ENCODE measurements at places on chromosomes 7 and 10.
A peak's percentile ranks its signal among the peaks of the same experiment; 100 is the strongest.

- DNase-seq = no peak
Observed at GRCh38 chr7:15851201-15851600, 164.7 kb upstream of the MEOX2 start.

- DNase-seq = peak; percentile 50
Observed at GRCh38 chr10:99937630-99938029, 72.1 kb downstream of the DNMBP start.

GRCh38 chr10:111356571-111356970 lies 279.7 kb downstream of the ADRA2A start:
- no peak for DNase-seq

GRCh38 chr10:63720072-63720537 lies 198.9 kb downstream of the REEP3 start:
- DNase-seq = peak; percentile 41

GRCh38 chr10:14836208-14836607 lies 1.6 kb downstream of the CDNF start:
- no peak for DNase-seq

GRCh38 chr7:10355816-10356215 lies 617.9 kb upstream of the PHF14 start:
- no peak for DNase-seq

DNA sequence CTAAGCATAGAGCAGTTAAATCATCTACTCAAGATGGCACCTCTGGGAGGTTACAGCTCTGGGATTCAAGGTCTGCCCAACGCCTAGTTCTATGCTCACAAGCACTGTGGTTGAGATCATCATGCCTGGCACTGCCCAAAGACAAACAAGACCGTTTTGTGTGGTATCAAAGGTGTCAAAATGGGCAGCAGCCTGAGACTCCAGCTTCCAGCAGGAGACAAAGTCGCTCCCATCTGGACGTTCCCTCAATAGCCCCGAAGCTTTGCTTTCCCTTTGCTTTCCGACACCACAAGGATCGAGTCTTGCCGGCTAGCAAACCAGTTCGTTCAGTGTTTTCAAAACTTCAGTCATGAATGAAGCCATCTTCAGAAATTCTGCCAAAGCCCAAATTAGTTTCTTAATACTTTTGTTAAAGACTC lies 5.1 kb downstream of the HABP2 start:
- DNase-seq = no peak

DNA sequence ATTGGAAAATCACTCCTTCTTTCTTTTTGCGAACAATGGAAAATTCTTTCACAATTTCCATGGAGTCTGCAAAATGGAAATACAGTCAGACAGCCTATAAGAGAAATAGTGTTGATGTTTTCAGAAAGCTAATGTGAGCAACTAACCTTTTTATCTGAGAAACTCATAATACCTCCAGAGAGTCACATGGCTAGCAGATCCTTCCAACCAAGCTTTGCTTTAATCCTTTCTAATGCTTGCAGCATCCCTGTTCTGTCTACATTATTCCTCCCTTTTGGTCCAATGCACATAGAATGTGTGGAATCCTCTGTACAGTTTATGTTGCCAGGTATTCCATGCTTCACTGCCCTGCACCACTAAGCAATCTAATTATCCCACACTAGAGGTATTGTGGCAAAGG lies 717.5 kb upstream of the LRRN3 start:
- no peak for DNase-seq

DNA sequence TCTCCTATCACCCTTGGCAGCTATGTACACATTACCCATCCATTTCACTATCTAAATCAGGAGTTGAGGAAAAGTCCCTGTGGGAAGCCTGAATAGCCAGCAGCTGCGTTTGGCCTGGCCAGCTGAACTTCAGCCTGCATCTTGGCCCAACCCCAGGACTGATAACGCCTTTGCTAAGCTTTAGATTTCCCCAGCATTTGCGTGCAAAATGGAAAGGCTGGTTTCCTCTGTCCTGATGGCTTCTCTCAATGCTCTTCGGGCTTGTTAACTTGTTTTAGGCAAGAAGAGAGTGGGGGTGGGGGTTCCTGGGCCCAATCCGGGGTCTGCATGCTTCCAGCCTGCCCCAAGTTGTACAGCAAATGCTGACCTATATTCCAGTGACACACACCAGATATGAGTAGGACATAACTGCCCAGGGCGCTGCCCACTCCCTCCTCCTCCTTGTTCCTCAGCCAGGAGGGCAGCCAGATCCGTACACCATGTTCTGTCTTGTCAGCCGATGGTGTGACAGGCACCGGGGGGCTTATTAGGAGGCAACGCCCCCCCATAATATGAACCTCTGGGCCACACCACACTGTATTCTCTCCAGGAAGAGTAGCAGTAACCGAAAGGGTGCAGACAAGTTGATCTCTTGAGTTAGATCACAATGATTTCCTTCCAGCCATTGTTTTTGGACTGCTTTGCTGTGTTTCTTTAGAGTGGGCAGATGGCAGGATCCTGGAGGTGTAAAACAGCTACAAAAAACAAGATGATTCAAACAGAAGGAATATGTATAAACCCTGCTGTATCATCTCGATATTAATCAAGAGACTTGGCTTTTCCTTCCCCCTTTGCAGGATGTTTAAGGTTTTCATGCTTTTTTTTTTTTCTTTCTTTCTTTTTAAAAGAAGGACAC lies 339.0 kb downstream of the RNLS start:
- no peak for DNase-seq
